ENCODE measurements at places on chromosomes 4 and X. TPM values are rescaled to one million over a fixed set of nuclear protein-coding genes. Genes with fewer than 3 reads are reported as not detected.

GRCh38 chrX:30654989-30655607 lies 1.9 kb downstream of the GK start:
- DNase-seq, result no peak

GRCh38 chr4:117467404-117467803 lies 382.0 kb upstream of the TRAM1L1 start:
- no peak for DNase-seq

DNA sequence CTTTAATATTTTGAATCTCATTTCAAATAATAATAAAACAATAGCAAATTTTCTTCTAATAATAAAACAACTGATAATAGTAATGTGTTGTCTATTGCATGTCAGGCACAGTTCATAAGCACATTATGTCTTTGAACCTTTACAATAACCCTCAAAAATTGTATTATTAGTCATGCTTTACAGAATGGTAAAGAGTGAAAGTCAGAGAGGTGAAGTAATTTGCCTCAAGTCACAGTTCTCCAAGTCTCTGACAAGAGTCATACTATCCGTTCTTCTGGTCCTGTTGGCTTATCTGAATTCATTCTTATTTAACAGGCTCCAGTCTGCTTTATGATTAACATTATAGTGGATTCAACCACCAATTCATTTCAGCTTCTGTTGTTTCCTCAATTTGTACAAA lies 313.0 kb downstream of the AFF2 start:
- no peak for DNase-seq

DNA sequence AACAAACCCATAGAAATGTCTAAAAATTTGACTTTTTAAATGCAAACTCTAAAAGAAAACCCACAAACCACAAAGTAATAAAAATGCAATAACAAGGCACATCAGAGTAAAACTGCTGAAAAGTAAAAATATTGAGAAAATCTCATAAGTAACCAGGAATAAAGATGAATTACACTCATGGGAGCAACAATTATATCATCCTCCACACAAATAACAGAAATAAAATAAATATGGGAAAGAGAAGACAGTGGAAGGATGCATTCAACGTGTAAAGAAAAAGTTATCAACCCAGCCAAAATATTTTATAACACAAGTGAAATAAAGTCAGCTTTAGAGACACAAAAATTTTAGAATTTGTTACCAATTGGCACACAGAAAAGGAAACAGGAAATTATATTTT lies 1420.2 kb downstream of the PCDH18 start:
- no peak for DNase-seq

DNA sequence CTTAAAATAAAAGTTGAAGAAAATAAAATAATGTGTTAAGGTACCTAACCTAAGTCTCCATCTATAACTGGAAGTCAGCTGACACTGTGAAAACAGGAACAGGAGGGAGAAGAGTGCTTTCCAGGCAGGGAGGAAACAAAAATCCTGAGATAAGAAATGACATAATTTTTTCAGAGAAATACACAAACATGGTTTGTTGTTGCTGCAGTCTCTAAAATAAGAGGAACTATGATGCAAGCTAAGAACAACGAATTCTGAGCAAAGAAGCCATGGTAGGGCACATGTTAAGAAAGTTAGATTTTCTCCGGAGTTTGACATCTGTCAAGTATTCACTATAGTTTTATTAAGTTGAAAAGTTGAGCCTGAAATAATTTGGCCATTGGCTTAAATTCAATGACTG lies 26.9 kb downstream of the PAPSS1 start:
- no peak for DNase-seq

DNA sequence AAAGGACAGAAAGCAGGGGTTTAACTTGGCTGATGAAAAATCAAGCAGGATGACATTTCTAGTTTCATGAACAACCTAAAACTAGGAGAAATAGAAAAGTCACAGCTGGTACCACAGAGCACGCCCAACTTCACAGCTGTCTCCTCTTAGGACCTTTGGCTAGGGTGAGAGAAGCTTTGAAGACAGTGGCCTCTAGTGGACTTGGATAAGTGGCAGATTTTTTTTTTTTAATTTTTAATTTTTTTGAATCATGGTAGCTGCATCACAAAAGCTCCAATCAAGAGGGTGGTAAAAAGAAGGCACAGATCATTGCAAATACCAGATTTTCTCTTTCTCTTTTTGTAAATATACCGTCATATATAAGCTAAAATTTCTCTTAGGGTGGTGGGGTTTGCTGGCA lies 20.2 kb upstream of the MAP3K15 start:
- DNase-seq, result no peak

The JADE3 gene
- total RNA-seq, result 1.4 TPM

GRCh38 chrX:24085101-24085500 lies 30.3 kb downstream of the EIF2S3 start:
- no peak for DNase-seq

The CXorf49 gene
- not detected for total RNA-seq

The RTL9 gene
- 0.05 TPM for total RNA-seq

GRCh38 chr4:94256828-94257227 lies 49.2 kb downstream of the SMARCAD1 start:
- no peak for DNase-seq

DNA sequence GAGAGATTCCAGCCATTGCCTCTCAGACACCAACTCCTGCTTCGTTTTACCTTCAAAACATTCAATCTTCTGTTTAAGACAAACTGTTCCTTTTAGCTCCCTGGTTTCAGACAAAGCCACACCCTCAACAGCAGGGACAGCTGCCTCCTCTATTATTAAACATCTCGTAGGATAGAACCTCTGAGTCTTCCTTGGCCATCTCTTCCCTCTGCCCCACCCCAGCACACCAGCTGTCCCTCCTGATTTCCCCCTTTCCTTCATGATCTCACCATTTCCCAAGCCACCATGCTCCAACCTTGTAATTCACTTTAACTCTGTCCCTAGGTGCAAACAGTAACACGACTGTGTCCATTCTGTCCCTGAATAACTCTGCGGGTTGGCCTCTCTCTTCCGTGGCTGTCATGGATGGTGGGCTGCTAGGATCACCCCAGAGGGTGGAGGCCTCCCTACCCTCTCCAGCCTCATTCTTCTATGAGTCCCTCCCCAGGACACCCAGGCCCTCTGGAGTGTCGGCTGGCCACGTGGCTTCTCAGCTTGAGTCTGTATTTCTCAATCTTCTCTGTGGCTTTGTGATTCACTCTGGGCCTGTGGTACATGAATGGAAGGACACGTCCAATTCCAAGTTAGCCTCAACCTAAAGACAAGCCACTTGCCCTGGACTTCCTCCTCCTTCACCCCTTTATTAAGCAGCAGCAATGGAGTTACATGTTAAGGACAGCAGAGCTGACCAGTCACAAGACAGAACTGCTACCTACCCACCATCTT lies 349.9 kb downstream of the FBXW7 start:
- DNase-seq, result no peak

The ARMCX4 gene
- 6.3 TPM for total RNA-seq

The GPRASP2 gene
- total RNA-seq, result 1.2 TPM

DNA sequence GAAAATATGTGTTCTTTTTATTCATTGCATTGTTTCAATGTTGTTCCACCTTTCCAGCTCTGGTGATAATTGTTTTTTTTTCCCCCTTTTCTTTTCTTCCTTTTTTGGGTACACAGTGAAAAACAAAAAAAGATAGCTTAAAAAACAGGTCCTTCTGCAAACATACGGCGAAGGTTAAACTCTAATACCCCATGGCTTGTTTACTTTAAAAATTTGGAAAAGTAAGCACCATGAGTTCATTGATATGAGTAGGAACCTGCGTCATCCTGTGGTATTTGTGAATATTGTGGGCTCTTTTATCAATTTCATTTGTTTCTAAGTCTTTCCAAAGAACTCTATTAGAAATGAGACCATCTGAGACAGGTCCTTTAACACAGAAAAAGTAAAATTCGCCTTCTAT lies 123.5 kb downstream of the CHRNA9 start:
- no peak for DNase-seq

The GLRA3 gene
- total RNA-seq, result not detected

The SAGE1 gene
- total RNA-seq, result not detected

DNA sequence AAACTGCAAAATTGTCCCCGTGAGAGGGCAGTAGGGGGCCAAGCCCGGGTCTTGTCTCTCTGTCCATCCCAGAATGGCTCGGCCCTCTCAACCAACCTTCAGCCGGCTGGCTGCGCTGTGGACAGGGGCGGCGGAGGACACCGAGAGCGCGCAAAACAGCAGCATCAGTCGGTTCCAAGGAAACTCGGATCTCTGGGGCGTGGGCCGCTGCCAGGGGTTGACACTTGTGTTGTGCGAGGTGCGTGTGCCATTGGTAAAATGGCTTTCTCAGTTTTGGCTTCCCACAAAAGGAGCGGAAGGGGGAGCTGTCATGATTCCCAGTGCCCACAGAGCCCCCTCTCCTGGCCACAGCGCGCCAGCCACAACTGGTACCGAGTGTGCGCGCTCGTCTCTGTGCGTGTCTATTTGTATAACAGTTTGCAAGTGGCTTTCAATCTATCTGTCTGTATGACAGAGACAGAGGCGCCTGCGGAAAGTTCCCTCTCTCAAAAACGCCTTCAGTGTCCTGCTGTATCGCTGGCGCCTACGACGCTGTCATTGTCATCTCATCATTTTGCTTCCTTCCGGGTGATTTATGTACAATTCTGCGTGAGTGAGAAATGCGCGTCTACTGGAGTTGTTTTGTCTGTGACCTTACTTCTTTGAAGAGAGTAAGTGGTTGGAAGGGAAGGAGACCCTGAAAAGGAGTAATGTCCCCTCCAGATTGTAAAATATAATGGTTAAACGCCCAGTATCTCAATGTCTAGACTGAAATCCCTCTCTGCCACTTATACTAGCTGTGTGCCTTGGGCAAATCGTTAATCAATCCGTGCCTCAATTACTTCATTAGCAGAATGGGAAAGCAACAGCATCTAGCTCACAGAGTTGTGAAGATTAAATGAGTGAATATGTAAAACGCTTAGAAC lies 1.8 kb downstream of the DKK2 start:
- DNase-seq, result peak; percentile 14

- no peak for DNase-seq
Measured at GRCh38 chr4:1038948-1039492, 27.6 kb downstream of the FGFRL1 start.

The NUP62CL gene
- total RNA-seq, result 2.8 TPM

The AREG gene
- total RNA-seq, result 0.74 TPM

DNA sequence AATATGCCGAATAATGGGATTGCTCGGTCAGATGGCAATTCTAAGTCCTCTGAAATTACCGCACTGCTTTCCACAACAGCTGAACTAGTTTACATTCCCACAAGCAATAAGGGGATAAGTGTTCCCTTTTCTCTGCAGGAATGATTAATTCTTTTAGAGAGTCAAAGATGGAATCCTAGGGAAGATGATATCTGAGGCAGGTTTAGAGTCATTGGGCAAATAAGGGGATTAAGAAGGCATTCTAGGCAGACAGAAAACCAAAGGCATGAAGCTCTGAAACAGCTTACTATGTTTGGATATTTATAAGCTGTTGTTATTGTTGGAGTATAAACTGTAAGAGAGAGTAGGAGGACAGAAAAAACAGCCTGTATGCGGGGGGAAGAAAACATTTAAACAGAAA lies 85.7 kb downstream of the TET2 start:
- DNase-seq, result no peak

The TEX13C gene
- total RNA-seq, result not detected

The RAB41 gene
- not detected for total RNA-seq

DNA sequence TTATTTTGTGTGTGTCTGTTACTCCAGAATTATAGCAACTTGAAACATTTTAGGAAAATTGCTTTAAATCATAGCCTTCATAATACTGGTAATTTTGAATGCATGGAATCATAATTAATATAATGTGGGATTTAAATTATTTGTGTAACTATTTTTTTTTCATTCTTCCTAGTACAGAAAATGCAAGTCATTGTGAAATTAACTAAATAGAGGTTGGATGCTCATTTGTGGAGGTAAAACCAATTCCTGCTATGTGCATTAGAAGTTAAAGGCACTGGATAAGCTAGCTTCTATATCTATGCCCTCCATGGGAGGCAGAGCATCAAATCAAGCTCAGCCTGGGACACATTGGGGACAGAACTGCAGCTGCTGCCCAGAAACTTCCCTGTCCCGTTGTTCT lies 1048.5 kb upstream of the PABPC4L start:
- DNase-seq, result no peak

- DNase-seq, result no peak
Measured at GRCh38 chr4:142408003-142408441, 438.1 kb downstream of the INPP4B start.

DNA sequence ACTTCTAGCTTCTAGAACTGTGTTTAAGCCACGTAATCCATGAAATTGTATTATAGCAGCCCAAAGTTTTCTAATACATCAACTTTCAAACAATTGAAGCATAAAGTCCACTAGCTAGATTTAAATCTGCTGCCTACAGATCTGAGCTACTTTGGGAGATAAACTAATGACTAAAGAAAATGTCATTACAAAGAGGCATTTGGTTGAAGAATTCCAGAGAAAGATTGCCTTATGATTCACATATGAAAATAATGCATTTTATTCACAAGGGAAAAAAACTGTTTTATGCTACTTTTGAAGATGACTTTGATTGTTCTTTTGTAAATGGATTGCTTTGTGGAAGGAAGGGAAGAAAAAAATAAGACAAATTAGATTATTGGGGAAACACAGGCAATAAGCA lies 124.1 kb upstream of the SLIT2 start:
- no peak for DNase-seq

- no peak for DNase-seq
Measured at GRCh38 chrX:15841853-15842516, 12.6 kb downstream of the AP1S2 start.

DNA sequence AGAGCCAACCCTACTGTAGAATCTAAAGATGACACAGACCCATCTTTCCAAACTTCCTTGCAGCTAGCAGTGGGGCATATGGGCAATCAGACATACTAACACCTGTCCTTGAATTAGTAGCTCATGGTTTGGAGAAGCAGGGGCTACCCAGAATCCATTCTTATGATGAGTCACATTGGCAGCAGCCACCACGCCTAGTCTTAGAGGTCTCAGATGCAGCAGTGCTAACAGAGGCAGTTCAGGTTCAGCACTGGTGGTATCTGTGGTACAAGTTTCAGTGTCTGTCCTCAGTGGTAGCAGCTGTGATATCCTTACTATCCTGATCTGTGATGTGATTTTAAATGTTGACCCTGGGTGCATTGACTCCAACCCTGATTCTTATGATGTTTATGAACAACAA lies 68.1 kb downstream of the FRMPD4 start:
- DNase-seq, result no peak
